ENCODE measurements at places on chromosomes 3 and 15.

DNA sequence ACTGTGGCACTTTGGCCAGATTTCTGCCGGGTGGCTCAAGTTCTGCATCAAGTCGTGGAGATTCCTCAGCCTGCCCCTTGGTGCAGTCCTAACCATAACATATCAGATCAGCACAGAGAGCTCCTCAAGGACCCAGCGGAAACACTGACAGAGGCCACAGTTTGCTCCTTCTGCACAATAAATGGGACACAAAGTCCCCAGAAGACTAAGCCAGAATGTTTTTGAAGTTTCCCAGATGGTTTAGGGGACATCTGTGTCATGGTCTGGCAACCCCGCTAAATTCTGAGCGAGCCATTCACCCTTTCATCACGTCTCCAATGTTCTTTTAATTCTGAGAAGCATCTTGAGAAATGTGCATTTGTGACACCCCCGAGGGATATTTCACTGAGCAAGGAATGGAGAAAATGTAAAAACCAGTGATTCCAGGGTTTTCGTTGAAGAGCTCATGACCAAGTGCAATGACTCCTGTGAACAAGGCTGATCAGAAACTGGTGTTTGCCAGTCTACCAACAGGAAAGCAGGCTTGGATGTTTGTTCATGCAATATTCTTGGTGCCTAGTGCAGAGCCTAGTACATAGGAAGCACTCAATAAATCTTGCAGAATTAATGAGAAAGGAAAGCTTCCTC, 64.8 kb upstream of the LMCD1 start:
- DNase-seq = no peak

DNA sequence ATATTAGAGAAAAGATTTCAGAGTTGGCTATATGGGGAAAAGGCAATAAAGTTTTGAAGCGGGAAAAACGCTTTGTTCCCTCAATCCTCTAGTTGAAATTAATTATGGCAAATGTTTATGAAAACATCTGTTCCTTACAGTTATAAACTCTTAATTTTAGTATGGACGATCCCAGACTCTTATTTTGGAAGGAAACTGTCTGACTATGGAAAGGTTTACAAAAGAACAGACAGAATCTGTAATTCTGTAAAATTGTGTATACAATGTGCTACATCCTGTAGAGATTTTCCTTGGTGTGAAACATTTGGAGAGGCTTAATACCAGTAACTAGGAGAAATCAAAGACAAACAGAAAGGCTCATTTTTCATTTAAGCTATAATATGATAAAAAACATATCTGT, 311.8 kb downstream of the TBC1D5 start:
- DNase-seq = peak; percentile 14

GRCh38 chr3:63918321-63918720, 6.1 kb upstream of the SCAANT1 start:
- DNase-seq = no peak

DNA sequence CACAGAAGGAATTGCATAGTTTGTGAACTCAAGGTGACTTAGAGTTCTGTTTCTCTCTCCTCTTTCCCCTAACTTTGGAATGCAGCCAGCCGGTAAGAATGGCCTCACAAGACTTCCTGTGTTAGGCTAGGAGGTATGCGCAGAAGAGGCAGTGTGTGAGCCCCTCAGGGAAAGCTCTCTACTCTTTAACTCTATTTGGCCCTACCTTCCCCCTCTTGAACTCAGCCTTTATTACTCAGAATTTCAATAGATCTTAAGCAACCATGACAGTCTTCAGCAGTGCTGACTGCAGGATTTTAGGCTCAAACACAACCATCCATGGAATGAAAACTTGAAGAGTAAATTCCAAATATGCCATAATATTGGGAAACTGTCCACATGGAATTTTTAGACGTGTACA, 209.5 kb downstream of the DTWD1 start:
- peak; percentile 29 for DNase-seq

GRCh38 chr3:38054499-38055001, 15.5 kb downstream of the DLEC1 start:
- DNase-seq = no peak

- peak; percentile 41 for DNase-seq
Observed at GRCh38 chr3:160665784-160666526, 11.0 kb upstream of the ARL14 start.

GRCh38 chr3:58528629-58529028, 8.4 kb downstream of the ACOX2 start:
- no peak for DNase-seq

- no peak for DNase-seq
Observed at GRCh38 chr3:119990888-119991287, 103.4 kb downstream of the GSK3B start.

DNA sequence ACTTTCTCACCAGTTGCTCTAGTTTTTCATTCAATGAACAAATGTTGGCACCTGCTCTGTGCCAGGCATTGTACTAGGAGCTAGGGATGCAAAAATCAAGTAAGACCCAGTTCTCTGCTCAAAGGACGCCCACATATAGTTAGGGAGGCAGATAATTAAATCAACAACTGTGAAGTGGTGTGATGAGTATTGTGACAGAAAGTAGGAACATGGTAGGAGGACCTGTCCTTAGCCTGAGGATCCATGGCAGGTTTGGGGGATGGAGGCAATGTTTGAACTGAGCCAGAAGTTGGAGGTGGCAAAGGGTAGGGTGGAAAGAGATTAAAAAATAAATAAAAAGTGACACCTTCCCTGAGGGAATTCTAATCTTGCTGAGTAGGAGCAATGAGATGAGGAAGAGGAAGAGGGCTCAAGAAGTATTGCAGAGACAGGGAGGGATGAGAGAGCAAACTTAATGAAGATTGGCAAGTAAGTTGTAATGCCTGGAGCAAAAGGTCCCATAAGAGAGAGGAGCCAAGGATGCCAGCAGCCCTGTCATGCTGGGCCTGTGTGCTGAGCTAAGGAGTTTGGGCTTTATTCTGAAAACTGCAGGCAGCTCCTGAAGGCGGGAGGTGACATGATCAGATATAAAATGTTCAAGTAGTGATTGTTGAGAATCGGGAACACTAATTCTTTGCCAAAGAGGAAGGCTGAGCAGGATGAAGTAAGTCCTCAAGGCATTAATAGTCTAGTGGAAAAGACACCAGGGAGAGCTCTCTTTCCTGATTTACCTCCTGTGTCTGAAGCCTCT, 184.3 kb upstream of the PPP2R3A start:
- no peak for DNase-seq

GRCh38 chr3:190266265-190266912, 55.9 kb downstream of the CLDN1 start:
- no peak for DNase-seq

DNA sequence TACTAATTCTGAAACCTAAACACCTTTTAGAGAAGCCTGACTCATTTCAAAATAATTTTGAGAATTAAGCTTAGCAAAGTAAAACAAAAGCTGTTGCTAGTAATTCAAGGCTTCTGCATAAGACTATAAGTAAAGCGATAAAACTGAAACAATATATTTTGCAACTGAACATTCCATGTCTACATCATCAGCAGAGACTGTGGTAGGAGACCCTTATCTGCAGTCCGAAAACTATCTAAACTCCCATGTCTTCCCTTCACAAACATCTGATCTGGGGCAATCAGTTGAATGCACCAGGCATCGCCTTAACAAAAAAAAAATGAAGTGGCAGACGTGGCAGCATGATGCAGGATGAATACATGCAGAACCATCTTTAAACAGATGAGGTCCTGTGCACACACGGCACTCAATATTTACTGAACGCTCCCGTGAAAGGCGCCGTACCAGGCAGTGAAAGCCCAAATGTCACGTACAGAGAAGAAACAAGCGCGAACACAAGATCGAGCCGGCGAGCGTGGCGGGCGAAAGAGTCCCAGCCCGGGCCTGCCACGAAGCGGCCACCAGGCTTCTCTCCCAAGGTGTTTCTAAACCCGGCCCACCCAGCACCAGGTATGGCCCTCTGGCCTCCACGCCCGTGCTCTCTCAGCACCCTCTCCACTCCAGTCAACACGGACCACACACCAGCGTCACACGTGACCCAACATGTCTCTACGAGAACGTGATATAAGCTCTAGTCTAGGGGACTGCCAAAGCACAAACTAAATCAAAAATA, 63.0 kb downstream of the CHSY1 start:
- peak; percentile 62 for DNase-seq

GRCh38 chr3:182904164-182904563, 76.2 kb downstream of the DCUN1D1 start:
- peak; percentile 25 for DNase-seq

GRCh38 chr15:73617913-73618312, 15.3 kb downstream of the NPTN start:
- no peak for DNase-seq

DNA sequence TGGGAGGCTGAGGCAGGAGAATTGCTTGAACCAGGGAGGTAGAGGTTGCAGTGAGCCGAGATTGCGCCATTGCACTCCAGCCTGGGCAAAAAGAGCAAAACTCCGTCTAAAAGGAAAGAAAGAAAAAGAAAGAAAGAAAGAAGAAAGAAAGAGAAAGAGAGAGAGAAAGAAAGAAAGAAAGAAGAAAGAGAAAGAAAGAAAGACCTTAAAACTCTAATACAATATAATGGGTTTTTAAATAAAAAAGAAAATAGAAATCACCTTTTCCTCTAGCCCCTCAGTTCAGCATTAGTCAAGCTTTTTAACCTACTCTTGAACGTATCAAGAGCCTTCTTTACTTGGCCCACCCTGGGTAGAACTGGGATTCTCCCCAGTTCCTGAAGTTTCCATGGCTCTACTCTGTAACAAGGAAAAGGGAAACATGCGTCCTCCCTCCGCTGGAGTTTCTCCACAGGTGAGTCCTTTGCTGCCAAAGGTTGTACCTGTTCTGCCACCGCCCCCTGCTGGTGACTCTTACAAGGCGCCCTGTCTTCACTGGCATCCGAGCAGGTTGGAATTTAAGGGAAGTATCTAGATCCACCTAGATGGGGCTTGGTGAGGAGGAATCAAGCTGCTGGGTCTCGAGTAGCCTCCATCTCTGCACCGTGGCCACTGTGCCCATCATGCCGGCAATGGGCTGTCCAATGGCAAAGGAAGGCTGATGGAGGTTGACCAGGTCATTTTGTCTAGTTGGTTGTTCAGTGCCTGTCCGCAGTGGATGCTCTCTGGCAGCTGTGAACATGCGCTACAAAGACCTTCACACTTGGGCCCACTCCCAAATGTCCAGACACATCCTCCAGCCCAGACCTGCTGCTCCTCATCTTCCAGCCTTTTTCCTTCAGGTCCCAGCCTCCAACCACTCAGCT, 20.6 kb upstream of the EPHB3 start:
- peak; percentile 79 for DNase-seq

DNA sequence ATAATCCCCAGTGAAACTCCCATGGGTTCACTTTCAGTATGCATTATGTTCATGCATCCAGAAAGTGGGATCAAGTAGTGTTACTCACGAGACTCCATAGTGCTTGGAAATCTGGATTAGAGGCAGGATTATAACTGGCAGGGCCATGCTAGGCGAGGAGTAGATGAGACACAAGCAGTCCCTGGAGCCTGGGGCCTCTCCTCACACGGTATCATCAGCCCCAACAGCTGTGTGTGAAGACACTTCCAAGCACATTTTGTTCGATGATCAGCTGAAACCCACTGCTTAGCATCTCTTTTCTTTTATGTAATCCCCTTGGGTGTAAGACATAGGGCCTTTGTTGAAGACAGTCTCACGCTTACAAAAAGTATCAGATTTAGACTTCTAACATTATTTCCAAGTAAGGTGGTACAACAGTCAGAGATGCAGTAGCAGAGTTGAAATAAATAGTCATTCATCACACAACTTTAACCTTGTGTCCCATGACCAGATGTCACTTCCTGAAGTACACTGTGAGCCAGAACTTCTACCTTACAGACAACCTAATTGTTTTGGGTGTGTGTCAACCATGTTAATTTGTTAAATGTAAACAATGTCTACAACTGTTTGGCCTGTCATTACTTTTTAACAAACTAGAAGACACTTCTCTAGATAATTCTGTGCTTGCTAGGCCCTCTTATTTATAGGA, 116.9 kb downstream of the GADL1 start:
- DNase-seq = no peak

DNA sequence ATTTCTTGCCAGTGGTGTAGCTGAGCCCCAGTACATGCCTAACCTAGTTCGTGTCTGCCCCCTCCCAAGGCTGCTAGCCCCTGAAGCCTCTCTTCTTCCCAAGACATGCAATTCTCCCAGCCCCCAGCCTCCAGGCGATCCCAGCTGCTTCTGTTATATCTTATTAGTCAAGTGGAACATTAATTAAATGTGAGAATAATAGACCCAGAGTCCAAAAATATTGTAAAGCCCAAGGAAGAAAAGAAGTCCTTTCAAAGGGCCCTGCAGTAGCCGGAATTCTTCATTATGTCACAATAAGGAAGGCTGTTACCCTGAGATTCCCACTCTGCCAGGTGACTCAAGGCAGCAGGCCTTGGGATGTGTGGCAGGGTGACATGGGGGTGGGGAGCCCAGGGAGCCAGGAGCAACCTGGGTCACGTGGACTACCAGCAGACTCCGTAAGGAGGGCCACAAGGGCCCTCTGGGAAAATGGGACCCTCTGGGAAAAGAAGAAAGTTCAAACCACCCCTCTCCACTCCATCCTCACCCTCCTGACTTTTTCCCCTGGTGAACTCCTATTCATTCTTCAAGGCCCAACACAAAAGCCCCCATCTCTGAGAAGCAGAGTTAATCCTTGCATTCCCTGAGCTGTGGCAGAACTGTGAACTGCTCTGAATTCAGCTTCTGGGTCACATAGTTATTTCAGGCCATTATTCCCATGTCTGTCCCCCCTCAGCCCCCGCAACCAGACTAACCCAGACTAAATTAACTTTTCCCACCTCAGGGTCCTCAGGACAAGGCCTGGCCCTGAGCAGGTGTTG, 21.8 kb upstream of the TRH start:
- DNase-seq = no peak

- peak; percentile 95 for DNase-seq
Observed at GRCh38 chr3:129249284-129250065, at the start of gene COPG1. Gene COPG1 (plus strand): TSS chr3:129249606. CDS start chr3:129249710, 104 bp downstream.

DNA sequence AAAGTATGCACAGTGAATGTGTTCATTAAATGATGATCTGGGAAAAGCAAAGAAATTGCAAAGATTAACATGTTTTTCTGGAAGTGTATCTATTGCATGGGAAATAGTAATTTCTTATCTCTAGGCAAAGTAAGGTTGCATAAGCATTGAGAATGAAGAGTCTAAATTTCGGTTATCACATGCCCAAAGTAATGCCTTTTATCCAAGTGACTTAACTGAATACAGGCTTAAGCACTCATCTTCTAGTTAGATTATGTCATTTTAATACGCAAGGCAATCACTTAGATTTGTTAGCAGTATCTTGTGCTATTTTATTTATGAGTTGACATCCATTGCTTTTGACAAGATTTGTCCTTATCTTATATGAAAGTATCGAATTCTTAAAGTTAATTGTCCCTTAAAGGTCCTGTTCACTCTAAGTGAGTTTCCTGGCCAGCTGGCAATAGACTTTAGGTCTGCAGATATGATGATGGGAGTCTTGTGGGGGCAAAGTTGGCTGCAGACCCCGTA, 100.5 kb downstream of the NAALADL2 start:
- DNase-seq = no peak

All from hematopoietic multipotent progenitor cell treated with erythropoietin and hydrocortisone succinate and interleukin-3 and kit ligand, for 4 days (in vitro differentiated cells).